ENCODE measurements at places on chromosomes 4 and X.
A peak's percentile ranks its signal among the peaks of the same experiment; 100 is the strongest.

DNA sequence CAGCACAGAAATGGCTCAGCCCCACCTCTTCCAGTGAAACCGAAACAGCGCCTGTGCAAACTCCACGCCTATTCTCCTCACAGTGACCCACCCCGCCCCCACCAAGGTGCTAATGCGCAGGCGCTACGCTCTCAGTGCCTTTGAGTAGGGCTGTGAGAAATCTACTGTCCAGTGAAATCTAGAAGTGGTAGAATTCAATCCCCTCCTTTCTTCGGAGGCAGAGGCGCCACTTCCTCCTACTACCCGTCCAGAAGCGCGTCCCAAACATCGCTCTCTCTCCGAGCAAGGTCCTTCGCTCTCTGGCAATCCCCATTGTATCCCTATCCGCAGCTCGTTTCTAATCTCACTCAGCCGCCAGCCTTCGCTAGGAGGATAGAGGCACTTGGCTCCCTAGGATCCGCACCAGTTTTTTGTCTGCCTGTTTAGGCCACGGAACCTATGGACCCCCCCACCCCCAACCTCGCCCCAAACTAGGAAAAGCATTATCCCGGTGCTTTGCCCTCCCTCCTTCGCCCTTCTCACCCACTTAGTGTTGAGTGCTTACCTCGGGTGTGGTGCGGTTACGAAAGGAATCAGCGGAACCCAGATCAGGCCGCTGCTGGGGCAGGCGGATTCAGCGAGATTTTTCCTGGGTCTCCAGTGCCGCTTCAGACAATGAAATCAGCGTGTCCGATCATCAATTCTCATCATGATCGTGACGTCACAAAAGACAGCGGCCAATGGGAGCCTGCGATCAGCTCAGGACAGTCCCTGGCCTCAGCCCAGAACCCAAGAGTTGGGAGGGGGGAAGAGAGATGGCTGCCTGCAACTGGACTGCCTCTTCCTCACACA lies at the start of gene HDX:
Gene HDX, minus strand, starts transcription at position 656 of the 831 bp plus-strand sequence. CDS start 27,056 bp downstream, outside the sequence.
- DNase-seq, result no peak

- no peak for DNase-seq
Observed at GRCh38 chr4:124459941-124460310, 252.6 kb downstream of the ANKRD50 start.

DNA sequence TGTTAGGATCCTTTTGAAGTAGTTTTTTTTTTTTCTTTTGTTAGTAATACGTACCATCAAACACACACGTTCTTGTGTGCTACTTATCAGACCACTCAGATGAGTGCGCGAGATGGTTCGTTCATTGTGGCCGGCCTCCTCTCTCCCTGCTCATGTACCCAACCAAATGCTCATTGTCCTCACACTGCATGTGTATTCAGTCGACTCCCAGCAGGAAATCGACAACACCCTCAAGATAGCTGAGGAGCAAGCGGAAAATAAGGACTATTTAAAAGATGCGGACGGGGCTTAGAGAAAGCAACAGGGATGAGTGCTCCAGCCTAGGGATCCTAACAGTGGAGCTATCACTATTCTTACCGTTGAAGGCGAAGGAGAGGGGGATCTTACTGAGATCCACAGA lies 72.9 kb upstream of the GUCY1A1 start:
- no peak for DNase-seq

DNA sequence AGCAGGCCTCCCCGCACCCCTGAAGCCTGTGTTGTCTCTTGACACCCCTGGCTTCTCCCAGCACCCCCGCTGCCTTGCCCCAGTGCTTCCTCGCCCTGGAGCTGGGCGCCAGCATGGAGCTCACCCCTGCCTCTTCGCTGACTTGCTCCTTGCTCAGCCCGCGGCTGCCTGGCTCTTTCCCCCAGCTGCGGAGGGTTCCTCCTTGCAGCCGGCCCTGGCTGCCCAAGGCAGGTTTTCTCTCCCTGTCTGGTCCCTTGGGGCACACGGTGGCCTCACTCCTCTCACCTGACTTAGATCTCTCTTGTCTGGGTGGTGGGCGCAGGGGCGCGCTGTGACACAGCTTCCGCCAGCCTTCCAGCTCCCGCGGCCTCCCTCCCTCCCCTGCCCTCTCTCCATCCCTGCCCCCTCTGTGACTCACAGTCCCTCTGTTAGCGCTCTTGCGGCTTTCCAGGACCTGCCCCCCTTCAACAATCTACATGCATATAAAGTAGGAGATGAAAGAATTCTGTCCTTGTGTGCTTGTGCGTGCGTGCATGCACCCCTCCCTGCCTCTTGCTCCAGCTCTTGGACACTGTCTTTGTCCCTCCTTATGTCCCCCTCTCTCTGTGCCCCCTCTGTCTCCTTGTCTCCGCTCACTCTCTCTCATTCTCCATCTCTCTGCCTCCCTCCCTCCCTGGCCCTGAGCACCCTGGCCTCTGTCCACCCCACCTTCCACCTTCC lies 2.2 kb downstream of the PLXNB3 start:
- no peak for DNase-seq

DNA sequence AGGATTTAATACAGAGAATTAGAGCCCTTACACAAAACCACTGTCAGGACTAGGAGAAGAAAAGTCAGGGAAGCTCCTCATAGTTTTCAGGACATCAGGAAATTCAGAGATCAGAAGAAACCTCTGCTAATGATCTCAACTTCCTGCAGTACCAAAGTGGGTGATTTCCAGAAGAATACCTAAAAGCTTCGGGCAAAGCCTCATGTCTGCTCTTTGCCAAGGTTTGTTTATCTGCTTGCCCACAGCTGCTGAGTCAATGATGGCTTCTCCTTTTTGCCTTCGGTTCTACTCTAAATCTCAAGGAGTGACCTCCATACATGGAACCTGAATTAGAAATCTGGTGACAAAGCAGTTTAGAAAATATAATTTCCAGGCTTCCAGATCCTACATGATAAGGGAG lies 68.4 kb downstream of the USP38 start:
- no peak for DNase-seq

DNA sequence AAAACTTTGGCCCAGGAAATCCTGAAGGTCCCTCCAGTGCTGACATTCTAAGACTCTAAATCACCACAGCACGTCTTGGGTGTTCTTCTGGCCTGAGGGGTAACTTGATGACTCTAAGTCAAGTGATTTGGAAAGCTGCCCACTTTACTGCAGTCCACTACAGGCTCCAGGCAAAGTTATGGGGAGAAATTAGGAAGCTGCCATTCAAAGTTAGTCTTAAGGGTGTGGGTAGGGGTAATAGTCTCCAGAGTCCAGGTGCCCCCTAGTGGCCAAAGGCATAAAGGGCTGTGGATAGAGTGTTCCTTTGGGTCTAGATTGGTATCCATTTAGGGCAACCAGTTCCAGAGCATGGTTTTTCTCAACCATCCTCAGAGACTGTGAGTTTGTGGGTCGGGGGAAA lies 38.7 kb upstream of the SLC16A2 start:
- DNase-seq, result peak; percentile 21

GRCh38 chrX:46376246-46376885 lies 168.9 kb downstream of the ZNF674 start:
- no peak for DNase-seq
